WTC11 (cell line): ENCODE measurements at places on chromosomes 6 and 20. TPM values are rescaled to one million over a fixed set of nuclear protein-coding genes. Genes with fewer than 3 reads are reported as not detected.
A peak's percentile ranks its signal among the peaks of the same experiment; 100 is the strongest.

- DNase-seq, result no peak
These were observed 259.5 kb downstream of the SOD2 start for GRCh38 chr6:159433550-159433949.

DNA sequence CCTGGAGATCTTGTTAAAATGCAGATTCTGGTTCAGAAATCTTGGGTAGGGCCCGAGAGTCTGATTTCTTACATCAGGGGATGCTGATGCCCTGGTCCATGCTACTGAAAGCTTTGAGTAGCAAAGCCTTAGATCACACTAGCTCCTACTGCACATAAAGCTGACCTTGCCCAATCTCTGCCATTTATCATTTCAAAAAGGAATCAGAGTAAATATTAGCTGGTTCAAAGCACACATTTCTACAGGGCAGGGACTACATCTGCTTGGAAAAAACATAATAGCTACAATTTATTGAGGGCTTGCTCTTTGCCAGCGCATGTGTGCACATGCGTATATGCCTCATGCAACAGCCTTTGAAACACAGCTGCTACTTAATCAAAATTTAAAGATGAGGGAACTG, 440.4 kb upstream of the ARID1B start:
- DNase-seq, result no peak

- DNase-seq, result no peak
These were observed 86.2 kb upstream of the CCDC167 start for GRCh38 chr6:37585937-37586336.

The COL19A1 gene
- total RNA-seq, result not detected in 3 replicates

DNA sequence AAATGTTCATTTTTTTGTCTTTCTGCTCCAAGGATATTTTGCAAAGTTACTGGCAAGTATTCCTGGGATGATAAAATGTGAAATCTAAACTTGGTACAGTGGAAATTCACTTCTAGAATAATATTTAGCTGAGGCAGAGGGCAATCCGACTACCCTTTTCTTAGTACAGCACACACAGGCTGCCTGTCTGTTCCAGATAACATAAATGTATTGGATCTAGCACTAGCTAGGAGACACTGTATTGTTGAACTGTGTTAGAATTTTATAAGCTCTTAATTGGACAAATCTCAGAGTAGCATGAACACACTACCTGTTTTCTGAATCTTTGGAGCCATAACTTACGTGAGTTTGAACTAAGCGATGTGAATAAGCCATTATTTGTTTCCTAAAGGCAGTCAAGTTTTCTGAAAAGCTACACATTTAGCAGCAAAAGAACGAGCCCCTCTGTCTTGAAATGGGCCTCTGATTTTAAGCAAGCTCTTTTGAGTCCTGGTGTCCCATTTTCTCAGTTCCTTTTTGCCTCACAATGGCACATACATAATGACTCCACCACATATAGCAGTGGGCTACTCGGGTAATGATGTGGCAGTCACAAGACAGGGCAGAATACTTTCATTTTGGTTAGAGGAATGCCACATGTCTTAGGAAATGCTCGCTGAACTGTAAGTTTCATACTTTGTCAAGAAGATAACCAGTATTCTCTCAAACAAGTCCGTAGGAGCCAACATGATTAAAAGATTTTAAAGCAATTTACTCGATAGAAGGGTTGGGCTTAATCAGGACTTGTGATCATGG, 116.5 kb upstream of the ESR1 start:
- DNase-seq, result no peak

- DNase-seq, result no peak
These were observed 1.5 kb upstream of the SLC26A8 start for GRCh38 chr6:36025932-36026327.

The C6orf141 gene
- 6.5 to 14.4 TPM (median 8.2 TPM) in 3 replicates for total RNA-seq

DNA sequence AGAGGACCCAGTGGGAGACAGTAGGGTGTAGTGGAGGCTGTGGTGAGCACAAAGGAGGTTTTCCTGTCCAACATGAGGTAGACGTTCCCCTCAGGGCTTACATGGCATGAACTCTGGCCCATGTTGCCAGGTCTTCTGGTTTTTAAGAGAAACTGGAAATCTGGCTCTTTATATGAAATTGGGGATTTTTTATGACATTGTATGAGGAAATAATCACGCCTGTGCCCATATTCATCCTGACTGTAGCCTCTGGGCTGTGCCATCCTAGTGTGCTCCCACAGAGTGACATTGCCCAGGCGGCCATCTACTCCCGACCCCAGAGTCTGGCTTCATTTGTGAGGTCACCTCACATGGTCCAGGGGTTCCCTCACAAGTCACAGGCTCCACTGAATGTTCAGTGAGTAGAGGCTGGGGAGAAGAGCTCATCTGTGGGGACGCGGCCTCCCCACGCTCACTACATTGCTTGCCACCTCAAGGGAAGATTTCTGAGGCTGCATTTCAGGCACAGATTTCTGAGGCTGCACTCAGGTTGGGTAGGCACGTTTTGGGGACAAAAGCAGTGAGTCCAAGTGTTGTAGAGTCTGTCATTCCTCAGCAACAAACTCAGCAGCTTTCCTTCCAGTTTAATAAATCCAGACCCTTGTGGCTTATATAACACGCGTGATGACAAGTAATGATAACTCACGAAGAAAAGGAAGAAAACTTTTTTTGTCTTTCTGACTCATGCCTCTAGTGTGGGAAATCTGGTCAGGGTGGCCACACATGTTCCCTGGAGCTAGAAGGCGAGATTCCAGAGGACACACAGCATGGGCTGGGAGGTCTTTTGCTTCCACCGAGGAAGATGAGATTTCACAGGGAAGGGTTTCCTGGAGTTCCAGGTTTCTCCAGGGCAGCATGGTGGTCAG, 41.7 kb downstream of the SLC24A3 start:
- DNase-seq, result no peak

- peak; percentile 42 for DNase-seq
These were observed 4.0 kb downstream of the PPP1R18 start for GRCh38 chr6:30682143-30683117.

- DNase-seq, result no peak
These were observed 139.4 kb upstream of the HMGN3 start for GRCh38 chr6:79373880-79374279.

The MCHR2 gene
- not detected in 3 replicates for total RNA-seq

The LGSN gene
- 0.11 to 0.35 TPM (median 0.18 TPM) in 3 replicates for total RNA-seq

The SLC17A1 gene
- not detected in 3 replicates for total RNA-seq

The TSPO2 gene
- total RNA-seq, result not detected in 3 replicates

The SGK1 gene
- 23.2 to 29.7 TPM (median 29.3 TPM) in 3 replicates for total RNA-seq

- DNase-seq, result no peak
These were observed 339.5 kb upstream of the HSF2 start for GRCh38 chr6:122059918-122060317.
